ENCODE measurements at places on chromosomes 6 and 20. TPM values are rescaled to one million over a fixed set of nuclear protein-coding genes. Genes with fewer than 3 reads are reported as not detected.

Gene PACSIN1
- polyA plus RNA-seq, result 5.7 TPM

Gene CALHM5
- not detected for polyA plus RNA-seq

Gene PGM3
- polyA plus RNA-seq, result 198 TPM

Gene CPNE5
- polyA plus RNA-seq, result 9.5 TPM

Gene MPC1
- 88.8 TPM for polyA plus RNA-seq

Gene ADAM33
- not detected for polyA plus RNA-seq

Gene SLC17A3
- polyA plus RNA-seq, result not detected

Gene STX11
- polyA plus RNA-seq, result not detected

Gene CST5
- not detected for polyA plus RNA-seq

Gene REM1
- not detected for polyA plus RNA-seq

Gene NOX3
- polyA plus RNA-seq, result 0.11 TPM

Gene RBCK1
- polyA plus RNA-seq, result 38.4 TPM

Gene SLC35A1
- polyA plus RNA-seq, result 63.0 TPM

Gene BPIFA1
- polyA plus RNA-seq, result not detected

Gene C4A
- 4.4 TPM for polyA plus RNA-seq

Gene CYB5R4
- 18.0 TPM for polyA plus RNA-seq

Gene SLC12A5
- polyA plus RNA-seq, result 53.1 TPM

Gene PSORS1C2
- not detected for polyA plus RNA-seq

Gene TMEM217
- polyA plus RNA-seq, result not detected

Gene EMILIN3
- polyA plus RNA-seq, result 0.30 TPM

Gene SPATA25
- polyA plus RNA-seq, result 5.1 TPM

Gene ULBP1
- 0.38 TPM for polyA plus RNA-seq

Gene CAGE1
- not detected for polyA plus RNA-seq

Gene PNPLA1
- polyA plus RNA-seq, result 0.26 TPM

Gene PRDM13
- polyA plus RNA-seq, result not detected

Gene NFATC2
- polyA plus RNA-seq, result not detected

Gene SEL1L2
- polyA plus RNA-seq, result not detected

Gene TPD52L1
- 8.9 TPM for polyA plus RNA-seq

Gene SAMD10
- 23.3 TPM for polyA plus RNA-seq

Gene FILIP1
- 1.4 TPM for polyA plus RNA-seq

Gene RAET1L
- polyA plus RNA-seq, result not detected

Gene EPHA7
- 17.4 TPM for polyA plus RNA-seq

Gene NKX2-2
- polyA plus RNA-seq, result not detected

Gene DNPH1
- polyA plus RNA-seq, result 65.5 TPM

Gene CUL9
- 79.0 TPM for polyA plus RNA-seq

Gene ALDH8A1
- polyA plus RNA-seq, result 6.9 TPM

Gene SH3BGRL2
- 22.7 TPM for polyA plus RNA-seq

Gene CALHM4
- polyA plus RNA-seq, result 0.66 TPM

Gene GGTLC1
- not detected for polyA plus RNA-seq

Gene LYRM2
- polyA plus RNA-seq, result 25.5 TPM

Gene TPD52L2
- polyA plus RNA-seq, result 142 TPM

Gene MYLK2
- polyA plus RNA-seq, result 0.22 TPM

Gene GPR6
- 7.3 TPM for polyA plus RNA-seq

Gene SLA2
- not detected for polyA plus RNA-seq

Gene PCNA
- 149 TPM for polyA plus RNA-seq

Gene HDAC2
- 312 TPM for polyA plus RNA-seq

Gene ADGB
- not detected for polyA plus RNA-seq

Gene PRICKLE4
- not detected for polyA plus RNA-seq

Data from neural cell (in vitro differentiated cells).